ENCODE measurements at places on chromosomes 1 and 21.

DNA sequence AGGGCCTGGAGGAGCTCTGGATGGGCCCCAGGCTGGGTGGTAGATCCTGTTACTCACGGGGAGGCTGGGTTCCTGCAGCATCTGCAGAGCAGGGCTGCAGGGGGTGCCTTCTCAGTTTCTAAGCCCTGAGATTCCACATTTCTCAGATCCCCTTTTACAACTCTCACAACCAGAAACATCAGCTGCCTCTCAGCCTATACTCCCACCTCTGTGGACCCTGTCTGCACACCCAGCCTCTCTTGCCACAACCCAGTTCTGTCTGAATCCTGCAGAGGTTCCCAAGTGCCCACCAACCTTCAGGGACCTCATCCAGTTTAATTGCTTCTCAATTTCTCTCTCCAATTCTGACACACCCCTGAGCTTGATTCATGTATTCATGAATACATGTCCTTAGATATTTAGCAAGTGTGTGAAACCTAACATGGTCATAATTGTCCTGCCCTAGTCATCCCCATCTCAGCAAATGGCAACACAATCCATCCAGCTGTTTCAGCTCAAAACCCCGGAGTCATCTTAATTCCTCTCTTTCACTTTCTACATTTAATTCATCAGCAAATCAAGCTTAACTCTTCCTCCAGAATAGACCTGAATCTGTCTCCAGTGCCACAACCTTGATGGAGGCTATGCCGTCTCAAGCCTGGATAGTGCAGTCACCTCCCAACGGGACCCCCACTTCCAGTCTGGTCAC, 57.0 kb upstream of the NEK2 start:
- no peak for DNase-seq

DNA sequence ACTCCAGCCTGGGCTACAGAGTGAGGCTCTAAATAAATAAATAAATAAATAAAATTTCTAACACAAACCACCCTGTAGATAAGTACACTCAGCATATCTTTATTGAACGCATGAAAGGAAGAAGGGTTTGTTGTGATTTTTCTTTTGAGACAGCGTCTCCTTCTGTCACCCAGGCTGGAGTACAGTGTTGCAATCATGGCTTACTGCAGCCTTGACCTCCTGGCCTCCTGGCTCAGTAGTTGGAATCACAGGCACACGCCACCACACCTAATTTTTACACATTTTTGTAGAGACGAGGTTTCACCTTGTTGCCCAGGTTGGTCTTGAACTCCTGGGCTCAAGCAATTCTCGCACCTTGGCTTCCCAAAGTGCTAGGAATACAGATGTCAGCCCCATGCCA, 23.2 kb upstream of the RCC2 start:
- no peak for DNase-seq

DNA sequence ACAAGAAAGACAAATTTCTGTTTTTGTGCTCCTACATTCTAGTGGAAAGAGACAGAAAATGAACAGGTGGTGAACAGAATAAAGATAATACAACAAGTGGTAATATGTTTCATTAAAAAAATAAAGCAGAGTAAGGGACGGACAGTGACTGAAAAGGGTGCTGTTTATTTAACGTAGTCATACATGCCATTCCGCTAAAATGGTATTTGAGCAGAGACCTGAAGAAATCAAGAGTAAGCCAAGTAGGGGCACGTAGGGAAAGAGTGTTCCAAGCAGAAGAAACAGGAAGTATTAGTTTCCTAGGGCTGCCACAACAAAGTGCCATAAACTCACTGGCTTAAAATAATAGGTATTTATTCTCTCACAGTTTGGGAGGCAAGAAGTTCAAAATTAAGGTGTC, 65.6 kb upstream of the KCTD3 start:
- no peak for DNase-seq

DNA sequence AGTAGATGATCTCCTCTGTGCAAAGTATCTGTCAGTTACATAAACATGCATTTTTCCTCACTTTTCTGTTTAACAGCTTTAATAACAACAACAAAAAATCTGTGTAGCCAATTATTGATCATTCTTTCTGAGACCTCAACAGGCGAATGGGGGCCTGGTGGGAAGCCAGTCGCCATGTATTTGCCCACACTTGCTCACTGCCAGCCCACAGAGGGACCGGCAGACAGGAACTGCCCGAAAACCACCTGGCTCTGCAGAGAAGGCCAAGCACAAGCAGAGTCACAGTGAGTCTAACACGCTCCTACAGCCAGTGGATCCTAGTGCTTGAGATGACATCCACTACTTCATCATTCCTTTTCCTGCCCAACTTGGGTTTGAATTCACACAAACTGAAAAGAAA, 56.1 kb downstream of the NPHP4 start:
- DNase-seq, result no peak

- DNase-seq, result no peak
Measured at GRCh38 chr1:203177470-203178039, 1.9 kb upstream of the MYBPH start.

DNA sequence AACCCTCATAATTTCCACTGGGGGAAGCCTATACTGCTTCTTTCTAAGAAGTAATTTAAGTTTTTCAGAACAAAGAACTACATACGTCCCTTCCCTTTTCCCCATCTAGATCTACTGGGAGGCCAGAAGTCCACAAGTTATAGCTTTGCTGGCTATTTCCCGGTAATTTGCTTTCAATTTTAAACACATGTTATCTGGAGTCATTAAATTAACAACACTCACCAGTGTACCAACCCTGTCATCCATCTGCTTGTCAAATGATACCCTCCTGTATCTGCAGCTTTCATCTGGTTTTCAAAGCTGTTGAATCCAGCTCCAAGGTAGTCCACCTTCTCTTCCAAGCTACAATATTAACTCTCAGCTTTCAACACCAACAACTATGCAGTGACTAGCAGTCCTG, 466.7 kb upstream of the PKN2 start:
- no peak for DNase-seq

- no peak for DNase-seq
Measured at GRCh38 chr1:78236716-78237115, 190.9 kb downstream of the GIPC2 start.

- no peak for DNase-seq
Measured at GRCh38 chr1:6507037-6507428, 15.6 kb upstream of the PLEKHG5 start.

- no peak for DNase-seq
Measured at GRCh38 chr1:201020040-201020591, 3.4 kb downstream of the KIF21B start.

GRCh38 chr1:30046751-30047150, 676.6 kb downstream of the MATN1 start:
- DNase-seq, result no peak

- DNase-seq, result no peak
Measured at GRCh38 chr1:169860187-169860586, 33.5 kb downstream of the SCYL3 start.

GRCh38 chr1:154996966-154997701, 3.7 kb downstream of the LENEP start:
- DNase-seq, result no peak

- DNase-seq, result no peak
Measured at GRCh38 chr1:8458607-8459006, 140.7 kb downstream of the SLC45A1 start.

- peak; percentile 30 for DNase-seq
Measured at GRCh38 chr1:211951856-211952255, 83.5 kb downstream of the INTS7 start.

- DNase-seq, result no peak
Measured at GRCh38 chr1:43392702-43393101, 3.0 kb downstream of the SZT2 start.

DNA sequence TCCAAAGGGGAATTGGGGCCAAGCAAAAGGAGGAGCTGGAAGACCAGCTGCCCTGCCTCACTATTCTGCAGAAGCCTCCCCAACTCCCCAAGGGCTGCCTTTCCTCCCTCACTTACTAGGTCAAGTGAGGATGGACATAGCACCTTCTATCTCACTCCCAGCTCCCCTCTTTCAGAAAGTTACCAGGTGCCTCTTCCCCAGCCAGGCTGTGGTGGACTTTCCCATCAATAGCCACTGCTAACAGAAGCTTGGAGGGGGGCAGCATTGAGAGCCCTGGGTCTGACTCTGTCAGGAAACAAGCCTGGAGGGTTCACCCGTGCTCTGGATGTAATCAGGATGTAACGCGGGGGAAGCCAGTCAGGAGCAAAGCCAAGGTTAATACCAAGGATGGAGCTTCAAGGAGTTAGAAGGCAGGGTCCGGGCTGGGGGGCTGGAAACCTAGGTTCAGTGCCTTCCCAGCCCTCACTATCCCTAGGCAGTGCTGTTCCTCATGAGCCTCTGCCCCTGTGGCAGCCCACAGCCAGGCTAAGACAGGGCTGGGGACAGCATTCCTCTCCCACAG, 127.8 kb upstream of the NGF start:
- no peak for DNase-seq

DNA sequence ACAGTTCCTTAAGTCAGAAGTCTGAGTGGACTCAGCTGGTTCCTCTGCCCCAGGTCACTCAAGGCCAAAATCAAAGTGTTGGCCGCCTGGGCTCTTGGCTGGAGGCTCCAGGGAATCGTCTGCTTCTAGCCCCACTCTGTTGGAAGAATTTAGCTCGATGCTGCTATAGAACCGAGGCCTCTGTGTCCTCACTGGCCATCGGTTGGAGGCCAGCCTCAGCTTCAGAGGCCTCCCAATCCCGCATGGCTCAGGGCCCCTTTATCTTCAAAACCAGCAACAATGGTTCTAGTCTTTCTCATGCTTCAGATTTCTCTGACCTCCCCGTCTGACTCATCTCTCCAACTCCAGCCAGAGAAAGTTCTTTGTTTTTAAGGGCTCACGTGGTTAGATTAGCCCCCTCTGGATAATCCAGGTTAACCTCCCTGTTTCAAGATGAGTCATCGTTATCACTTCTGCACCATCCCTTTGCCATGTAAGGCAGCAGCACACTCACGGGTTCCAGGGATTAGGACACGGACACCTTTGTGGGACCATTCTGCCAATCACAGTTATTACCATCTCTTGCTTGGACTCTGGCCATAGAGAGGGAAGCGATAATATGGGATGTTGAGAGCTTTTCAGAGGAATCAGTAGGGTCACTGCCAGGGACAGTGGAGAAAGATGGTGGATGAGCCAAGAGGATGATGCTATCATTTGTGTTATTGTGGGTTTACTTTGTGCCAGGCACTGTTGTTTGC, 13.6 kb downstream of the FHAD1 start:
- DNase-seq, result no peak

GRCh38 chr1:90718411-90719329, 1.6 kb upstream of the BARHL2 start:
- DNase-seq, result no peak

DNA sequence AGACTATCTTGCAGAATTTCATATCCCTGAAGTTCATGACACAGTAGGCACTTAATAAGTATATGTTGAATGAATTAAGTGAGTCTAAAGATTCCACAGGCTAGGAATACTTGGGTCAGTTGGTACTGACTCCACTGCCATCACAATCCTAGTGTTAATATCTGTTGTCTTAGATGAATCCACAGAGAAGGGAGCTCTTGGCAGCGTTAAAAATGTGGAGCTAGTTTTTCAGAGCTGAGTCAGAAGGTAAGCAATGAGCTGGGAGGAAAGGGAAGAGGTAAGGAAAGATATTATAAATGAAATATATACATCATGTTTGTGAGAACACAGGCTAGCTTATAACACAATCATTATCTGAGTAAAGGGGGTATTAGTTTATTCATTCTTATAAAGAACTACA, 21.8 kb upstream of the GORAB start:
- no peak for DNase-seq

GRCh38 chr1:155141749-155142148, 1.4 kb upstream of the DPM3 start:
- no peak for DNase-seq

- DNase-seq, result no peak
Measured at GRCh38 chr1:53155945-53156344, 13.5 kb upstream of the SLC1A7 start.

DNA sequence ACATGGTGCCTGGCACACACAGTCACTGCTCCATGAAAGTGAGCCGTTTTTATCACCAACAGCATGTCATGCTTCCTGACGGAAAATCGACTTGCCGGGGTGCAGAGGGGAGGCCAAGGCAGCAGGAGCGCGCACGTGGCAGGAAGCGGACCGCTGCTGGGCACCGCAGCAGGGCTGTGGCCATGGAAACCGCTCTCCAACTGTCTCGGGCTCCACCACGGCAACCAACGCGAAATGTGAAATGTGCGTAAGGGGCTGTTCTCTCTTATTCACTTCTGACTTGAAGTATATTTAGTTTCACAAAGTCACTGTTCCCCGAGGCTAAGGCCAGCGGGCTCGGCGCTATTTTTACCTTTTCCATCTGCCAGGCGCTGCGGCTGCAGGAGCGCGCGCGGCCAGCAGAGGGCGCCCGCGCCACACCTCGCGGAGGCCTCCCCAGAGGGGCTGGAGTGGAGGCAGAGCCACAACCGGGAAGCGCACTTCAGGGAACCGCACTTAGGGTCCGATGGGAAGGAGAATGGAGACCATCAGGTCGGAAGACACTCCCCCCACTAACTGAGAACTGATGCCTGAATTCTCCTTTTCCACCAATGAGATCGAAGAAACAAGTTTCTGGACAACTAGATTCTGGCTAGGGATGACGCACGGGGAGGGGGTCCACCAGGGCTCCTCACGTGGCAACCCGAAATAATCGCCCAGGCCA, 19.7 kb downstream of the RCC2 start:
- DNase-seq, result no peak

GRCh38 chr1:175314300-175314699, 121.7 kb upstream of the KIAA0040 start:
- no peak for DNase-seq

DNA sequence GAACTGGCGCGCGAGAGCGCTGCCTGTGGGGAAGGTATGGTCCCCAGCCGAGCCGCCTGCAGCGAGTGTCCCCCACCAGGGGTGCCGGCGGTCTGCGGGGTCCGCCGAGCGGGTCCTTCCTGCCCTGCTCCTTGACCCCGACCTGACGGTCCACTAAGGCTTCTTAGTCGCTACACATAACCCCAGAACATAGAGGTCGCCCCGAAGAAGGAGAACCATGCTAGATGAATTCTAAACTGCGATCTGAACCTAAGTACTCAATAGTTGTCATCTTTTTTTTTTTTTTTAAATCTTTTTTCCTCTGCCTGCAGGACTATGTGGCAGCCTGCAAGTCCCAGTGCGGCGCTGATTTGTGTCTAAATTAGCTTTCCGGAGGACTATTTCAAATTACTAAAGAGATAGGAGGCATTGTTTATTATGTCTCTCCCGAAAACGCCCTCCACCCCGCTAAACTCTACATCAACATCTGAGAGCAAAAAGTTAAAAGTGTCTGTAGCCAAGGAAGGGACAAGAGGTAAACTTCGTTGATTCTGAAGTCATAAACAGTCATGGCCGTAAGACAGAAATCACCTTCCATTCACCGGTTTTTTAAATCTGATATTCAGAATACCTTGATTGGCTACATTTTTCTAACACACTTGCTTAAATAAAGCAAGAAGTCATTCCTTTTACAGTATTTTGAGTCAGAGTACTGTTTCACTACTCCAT, 476 bp downstream of the AXDND1 start:
- DNase-seq, result no peak

- DNase-seq, result no peak
Measured at GRCh38 chr1:12087797-12088314, 24.8 kb downstream of the TNFRSF8 start.

- no peak for DNase-seq
Measured at GRCh38 chr1:226424221-226425003, 16.5 kb upstream of the PARP1 start.

Measured in non-pigmented ciliary epithelial cell (primary cell).